ENCODE measurements at places on chromosomes 6 and 20.

GRCh38 chr6:12138936-12139335, 126.8 kb downstream of the HIVEP1 start:
- DNase-seq: no peak

DNA sequence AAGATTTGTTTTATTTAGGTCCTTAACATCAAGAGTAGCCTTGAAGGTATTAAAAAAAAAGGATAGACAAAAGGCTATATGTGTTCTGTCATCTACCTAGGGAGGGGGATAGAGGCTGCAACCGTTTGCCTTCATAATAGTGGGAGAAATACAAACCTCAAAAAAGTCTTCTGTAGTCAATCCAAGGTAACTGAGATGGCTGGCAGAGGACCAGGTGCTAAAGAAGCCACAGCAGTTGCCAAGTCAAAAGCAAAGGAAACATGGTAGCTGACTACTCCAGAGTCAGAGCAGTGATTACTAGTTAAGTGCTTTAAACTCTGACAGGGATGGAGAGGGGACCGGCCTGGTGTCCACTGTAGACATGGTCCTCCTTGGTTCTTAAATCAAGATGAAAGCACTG, 249.4 kb downstream of the PTPRK start:
- no peak for DNase-seq

GRCh38 chr6:100613656-100614055, 148.9 kb upstream of the SIM1 start:
- no peak for DNase-seq

- no peak for DNase-seq
These were observed 62.2 kb downstream of the ZDHHC14 start for GRCh38 chr6:157443066-157443800.

GRCh38 chr6:86859513-86859912, 77.8 kb upstream of the HTR1E start:
- no peak for DNase-seq

GRCh38 chr6:89221971-89222711, 5.0 kb upstream of the GABRR1 start:
- no peak for DNase-seq

DNA sequence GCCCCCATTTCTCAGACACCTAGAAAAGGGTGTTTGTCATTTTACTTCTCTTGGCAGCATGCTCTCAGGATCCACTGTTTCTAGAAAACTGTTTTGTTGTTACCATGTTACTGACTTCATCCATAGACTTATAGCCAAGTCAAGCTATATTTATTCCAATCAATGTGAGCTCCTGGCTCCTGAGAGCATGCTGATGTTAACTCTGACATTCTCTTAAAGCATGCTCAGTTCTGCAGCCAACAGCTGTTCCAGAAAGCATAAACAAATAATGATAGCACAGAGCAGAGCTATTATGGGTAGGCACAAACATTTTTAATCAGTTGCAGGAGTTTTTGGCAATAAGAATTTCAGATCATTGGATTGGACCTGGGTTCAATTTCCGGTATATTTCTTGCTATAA, 92.4 kb upstream of the CEP85L start:
- DNase-seq: no peak

- DNase-seq: no peak
These were observed 66.2 kb downstream of the RREB1 start for GRCh38 chr6:7173843-7174503.

DNA sequence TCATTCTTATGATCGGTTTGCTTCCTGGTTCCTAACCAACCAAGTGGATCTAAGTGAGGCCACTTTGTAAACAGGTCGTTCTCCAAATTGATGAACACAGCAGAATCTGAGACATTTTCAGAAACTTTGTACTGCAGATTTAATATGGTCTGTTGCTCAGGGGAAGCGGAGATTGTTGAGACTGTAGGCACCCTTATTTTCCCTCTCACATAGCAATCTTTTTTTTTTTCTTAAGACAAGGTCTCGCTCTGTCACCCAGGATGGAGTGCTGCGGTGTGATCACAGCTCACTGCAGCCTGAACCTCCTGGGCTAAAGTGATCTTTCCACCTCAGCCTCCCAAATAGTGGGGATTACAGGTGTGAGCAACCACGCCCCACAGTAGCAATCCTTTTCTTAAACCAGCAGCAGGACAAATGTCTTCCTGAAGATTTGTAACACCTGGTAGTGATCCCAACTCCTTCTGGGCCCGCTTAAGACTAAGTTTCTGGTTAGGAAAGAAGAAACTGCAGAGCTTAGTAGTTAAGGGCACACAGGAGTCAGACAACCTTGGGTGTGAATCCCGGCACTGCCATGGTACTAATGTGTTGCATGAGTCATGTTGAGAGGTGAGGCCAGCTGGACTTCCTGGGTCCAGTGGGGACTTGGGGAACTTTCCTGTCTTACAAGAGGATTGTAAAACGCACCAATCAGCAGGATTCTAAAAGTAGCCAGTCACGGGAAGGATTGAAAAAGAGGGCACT, 48.4 kb upstream of the EZR start:
- DNase-seq: no peak

GRCh38 chr6:106381223-106381622, 20.7 kb downstream of the CRYBG1 start:
- DNase-seq: no peak

- DNase-seq: no peak
These were observed 142.3 kb downstream of the TBXT start for GRCh38 chr6:166025149-166025898.
